ENCODE measurements at places on chromosomes 16 and 17. TPM values are rescaled to one million over a fixed set of nuclear protein-coding genes. Genes with fewer than 3 reads are reported as not detected.

- no peak for DNase-seq
These were observed 183.8 kb upstream of the CHMP6 start for GRCh38 chr17:80807882-80808281.

GRCh38 chr17:39765766-39766165 is 28.0 kb downstream of the GRB7 start:
- no peak for DNase-seq

SLC16A6 gene
- total RNA-seq: 0.38 TPM

GAS2L2 gene
- not detected for total RNA-seq
